ENCODE measurements at places on chromosomes 7 and 10. TPM values are rescaled to one million over a fixed set of nuclear protein-coding genes. Genes with fewer than 3 reads are reported as not detected.

DNA sequence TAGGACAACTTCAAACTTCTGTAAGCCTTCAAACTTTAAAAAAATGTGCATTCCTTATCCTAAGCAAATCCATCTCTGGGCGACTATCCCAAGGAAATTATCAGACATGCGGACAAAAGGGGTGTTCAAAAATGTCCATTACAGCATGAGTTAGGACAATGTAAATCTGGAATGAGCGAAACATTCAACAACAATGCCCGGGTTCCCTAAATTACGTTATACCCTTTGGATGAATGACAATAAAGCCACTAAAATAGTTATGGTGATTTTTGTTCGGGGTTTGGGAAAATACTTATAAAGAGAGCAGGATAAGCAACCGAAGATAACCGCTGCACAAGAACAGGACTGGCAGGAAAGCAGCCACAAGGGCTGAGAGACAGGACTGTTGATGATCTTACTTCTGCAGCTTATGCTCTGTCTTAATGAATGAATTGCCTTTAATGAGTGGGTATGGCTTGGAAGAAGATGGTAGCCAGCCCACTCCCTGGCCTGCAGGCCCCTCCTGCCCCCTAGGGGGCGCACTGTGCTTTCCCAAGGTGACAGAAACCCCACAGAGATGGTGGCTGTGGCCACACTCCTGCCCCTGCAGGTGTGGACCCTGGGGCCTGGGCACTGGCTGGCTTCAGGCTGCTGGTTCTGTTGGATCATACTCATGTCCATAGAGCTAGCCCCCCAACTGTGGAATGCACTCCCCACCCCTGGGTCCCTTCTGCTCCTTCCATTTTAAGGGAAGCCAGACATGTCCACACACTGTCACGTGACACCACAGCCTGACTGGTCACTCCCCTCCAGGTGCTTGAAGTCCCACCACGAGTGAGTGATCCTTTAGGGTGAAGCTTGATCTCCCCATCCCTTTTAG, 45.0 kb downstream of the ZCCHC24 start:
- DNase-seq, result no peak

- no peak for DNase-seq
Measured at GRCh38 chr7:20834656-20835055, 48.0 kb upstream of the SP8 start.

GRCh38 chr7:30252885-30253795, 31.3 kb upstream of the ZNRF2 start:
- DNase-seq, result peak; percentile 84

DNA sequence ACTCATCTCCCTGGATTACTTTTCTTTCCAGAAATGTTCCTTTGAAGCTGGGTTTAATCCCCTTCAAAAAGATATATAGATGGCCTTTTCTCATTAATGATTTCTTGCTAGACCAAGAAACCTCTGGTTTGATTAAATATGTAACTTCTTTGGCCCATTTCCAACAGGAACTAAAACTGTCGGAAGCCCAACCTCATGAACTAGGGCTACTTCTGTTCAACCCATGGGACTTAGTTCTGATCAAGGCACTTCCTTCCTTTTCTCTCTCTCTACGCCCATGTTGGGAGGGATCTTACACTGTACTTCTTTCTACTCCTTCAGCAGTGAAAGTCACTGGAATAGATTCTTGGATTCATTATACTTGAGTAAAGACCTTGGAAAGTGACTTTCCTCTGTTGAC, 83.6 kb downstream of the TMEM106B start:
- no peak for DNase-seq

The NEURL1 gene
- total RNA-seq, result 0.89 TPM

The APBB1IP gene
- total RNA-seq, result 3.2 TPM

The SORCS3 gene
- not detected for total RNA-seq

DNA sequence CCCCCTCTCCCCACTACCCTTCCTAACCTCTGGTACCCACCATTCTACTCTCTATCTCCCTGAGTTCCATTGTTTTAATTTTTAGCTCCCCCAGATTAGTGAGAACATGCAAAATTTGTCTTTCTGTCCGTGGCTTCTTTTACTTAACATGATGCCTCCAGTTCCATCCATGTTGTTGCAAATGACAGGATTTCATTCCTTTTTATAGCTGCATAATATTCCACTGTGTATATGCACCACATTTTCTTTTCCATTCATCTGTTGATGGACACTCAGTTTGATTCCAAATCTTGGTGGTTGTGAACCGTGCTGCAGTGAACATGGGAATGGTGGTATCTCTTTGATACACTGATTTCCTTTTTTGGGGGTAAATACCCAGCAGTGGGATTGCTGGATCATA, 22.0 kb downstream of the DENND10 start:
- no peak for DNase-seq

The MYOF gene
- total RNA-seq, result 92.0 TPM

DNA sequence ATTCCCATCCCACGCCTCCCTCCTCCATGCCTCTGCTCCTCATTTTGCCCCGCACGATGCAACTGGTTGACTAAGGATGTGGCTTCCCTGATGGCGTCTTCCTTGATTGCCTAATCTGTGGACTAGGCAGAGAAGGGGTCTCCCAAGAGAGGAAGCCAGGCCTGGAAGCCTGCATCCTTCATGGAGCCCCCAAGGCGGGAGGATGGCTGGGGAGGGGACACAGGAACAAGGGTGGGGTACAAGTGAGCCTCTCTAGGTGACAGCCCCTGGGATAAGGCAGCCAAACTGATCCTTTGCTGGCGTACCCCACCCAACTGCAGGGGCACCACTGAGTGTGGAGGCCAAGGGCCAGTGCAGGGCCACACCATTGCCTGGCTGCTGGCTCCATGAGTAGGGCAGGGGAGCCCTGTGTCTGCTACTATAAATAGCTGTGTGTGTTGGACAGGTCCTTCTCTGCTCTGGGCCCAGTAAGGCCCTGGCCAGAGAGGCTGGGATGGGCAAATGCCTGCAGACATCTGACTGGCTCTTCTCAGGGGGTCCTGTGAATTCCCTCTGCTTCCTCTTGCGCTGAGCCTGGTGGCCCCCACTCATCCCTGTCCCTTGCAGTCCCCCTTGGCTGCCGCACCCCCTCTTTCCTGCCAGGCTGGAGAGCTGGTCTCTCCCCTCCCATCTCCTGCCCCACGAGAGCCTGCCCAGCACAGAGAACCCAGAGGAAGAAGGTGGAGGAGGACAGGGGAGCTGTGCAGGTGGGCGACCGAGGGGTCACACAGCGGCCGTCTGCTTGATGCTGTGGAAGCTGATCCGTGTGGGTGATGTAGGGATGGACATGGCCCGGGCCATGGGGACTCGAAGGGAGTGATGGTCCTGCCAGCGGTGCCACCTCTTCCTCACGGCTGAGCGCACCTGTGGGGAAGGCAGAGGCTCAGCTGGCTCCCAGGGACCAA, 29.3 kb downstream of the CRHR2 start:
- no peak for DNase-seq

- DNase-seq, result no peak
Measured at GRCh38 chr7:150568714-150569113, 1.5 kb downstream of the GIMAP4 start.

The TMEM254 gene
- total RNA-seq, result 15.6 TPM

- no peak for DNase-seq
Measured at GRCh38 chr10:63896992-63897391, 375.8 kb downstream of the REEP3 start.

GRCh38 chr10:43931308-43931930, 282.7 kb upstream of the ZNF32 start:
- no peak for DNase-seq

The ADGRA1 gene
- not detected for total RNA-seq

- DNase-seq, result no peak
Measured at GRCh38 chr10:49356944-49357343, 38.9 kb downstream of the DRGX start.

GRCh38 chr7:35805876-35806275, 5.0 kb downstream of the SEPTIN7 start:
- DNase-seq, result no peak

The ZNF487 gene
- 4.9 TPM for total RNA-seq

DNA sequence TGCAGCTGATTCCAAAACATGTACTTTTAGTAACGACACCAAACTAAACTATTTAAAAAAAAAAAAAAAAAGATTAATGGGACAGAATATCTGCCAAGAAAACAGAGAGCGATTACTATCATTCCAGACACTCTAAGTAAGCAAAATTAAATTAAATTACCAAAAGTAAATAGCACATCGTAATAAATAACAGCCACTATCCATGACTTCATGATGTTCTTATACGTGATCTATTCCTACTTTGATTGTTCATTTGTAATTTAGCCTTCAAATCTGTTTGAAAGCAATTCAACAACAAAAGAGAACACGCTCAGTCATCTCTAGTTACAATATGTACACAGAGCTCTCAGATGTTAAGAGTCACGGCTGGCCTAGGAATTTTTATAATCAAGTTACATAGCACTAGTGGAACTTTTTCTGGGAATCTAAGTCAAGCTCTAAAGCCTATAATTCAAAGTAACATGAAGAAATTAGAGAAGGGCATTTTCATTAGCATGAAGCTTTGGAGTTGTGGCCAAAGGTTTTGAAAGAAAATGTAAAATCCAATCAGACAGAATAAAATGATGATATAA, 241.7 kb upstream of the NEBL start:
- no peak for DNase-seq

The OPN1SW gene
- not detected for total RNA-seq

DNA sequence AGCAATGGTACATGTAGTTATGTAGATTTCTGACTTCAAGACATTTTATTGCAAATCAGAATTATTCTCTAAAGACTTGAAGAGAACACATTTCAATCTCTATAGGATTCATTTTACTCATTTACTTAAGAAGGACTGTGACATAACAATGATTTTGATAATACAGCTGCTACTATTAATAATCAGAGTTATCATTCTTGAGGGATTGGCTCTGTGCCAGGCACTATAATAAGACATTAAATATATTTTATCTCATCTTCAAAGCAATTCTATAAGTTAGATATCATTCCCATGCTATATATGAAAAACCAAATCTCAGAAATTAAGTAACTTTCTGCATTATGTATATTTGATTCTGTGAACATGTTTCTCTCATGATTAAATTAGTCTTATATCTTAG, 103.7 kb upstream of the CALCR start:
- DNase-seq, result no peak

GRCh38 chr7:112133328-112133727, 72.9 kb downstream of the DOCK4 start:
- no peak for DNase-seq

The OLAH gene
- total RNA-seq, result not detected

The SMO gene
- total RNA-seq, result 1.2 TPM

The EMX2 gene
- not detected for total RNA-seq

DNA sequence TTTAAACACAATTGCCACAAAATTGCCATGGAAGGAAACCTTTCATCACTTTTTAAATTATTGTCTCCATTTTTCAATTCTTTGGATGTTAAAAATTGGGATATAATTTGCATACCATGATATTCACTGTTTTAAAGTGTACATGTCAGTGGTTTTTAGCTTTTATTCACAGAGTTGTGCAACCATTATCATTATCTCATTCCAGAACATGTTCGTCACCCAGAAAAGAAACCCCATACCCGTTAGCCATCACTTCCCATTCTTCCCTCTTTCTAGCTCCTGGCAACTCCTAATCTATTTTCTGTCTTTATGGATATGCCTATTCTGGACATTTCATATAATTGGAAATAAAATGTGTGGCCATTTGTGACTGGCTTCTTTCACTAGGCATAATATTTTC, 260.3 kb upstream of the FERD3L start:
- DNase-seq, result no peak

The GPR26 gene
- total RNA-seq, result not detected

DNA sequence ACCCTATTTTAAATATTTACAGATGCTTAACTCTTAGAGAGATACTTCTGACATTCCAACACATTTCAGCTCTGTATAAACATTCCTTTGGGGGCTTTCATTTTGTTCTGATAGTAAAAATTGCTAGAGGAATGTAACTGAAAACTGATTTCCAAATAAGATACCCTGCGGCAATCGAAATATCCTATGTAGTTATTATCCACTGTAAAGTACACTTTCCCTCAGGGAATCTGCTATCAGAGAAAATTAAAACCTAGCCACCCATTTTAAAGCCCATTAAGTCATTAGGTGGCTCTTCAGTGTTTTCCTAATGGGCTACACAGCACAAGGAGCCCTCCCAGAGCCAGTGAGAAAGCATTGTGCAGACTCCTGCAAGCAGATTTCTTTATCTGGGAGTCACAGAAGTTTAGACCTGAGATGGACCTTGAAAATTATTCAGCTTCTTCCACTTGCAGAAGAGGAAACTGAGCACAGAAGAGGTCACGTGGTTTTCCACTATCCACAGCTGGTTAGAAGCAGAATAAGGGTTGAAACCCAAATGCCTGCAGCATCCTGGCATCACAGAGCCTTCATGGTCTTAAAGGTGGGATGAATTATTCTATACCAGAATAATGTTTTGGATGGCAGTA, 12.6 kb upstream of the CPVL start:
- no peak for DNase-seq

The HABP2 gene
- 11.4 TPM for total RNA-seq

The GRID1 gene
- 1.0 TPM for total RNA-seq

DNA sequence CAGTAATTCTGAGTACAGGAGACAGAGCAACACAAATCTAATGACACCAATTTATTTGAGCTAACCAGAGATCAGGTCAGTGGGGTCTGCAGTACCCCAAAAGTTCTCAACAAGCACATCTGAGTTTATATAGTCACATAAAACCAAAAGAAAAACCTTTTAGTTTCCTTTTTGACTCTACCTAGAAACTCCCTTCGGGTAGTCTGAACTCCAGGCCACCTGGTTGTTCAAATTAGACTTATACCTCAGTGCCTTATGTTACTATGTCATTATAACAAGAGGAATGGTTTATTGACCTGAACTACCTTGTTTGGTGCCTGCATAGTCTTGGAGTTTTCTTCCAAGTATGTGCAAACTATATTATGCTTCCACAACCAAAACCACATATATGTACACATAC, 14.6 kb downstream of the ZCWPW1 start:
- DNase-seq, result no peak

DNA sequence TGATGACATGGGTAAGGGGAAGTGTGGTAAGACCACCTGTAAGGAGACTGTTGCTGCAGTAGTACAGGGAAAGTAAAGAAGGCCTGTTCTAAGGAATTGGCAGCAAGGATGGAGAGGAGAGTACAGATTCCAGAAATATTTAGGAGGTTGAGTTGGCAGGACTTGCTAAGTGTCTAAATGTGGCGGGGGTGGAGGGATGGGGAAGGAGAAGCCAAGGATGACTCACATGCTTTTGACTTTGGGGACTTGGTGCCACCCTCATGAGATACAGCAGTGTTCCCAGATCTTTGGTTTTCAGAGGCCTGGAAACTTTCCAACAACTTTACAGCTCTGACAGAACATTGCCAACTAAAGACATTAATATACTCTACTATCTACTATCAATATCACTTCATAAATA, 45.4 kb downstream of the CDK6 start:
- DNase-seq, result no peak

The HOXA2 gene
- 2.3 TPM for total RNA-seq

The SYT15B gene
- total RNA-seq, result 0.73 TPM

- no peak for DNase-seq
Measured at GRCh38 chr7:131364767-131365344, 37.2 kb downstream of the MKLN1 start.

DNA sequence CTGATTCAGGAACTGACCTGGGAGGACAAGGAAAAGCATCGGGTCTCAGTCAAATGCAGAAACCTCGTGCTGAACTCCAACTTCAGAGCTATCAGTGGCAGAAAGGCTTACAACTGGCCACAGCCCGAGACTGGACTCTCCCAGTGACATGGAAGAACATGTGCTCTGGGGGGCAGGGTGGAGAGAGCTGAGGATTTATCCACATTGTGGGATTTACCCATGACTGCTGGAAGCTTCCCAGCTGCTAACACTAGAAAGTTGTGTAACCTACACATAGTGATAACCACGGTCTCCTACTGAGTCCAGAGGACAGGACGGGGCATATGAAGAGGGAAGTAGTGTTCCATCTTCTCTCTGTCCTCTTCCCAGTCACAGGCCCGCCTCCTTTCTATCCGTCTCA, 103.4 kb downstream of the ITIH5 start:
- DNase-seq, result no peak
